Stimulated activated CD8-positive, alpha-beta memory T cell treated with anti-CD3 and anti-CD28 coated beads, Interleukin-2, amount 100 ng/mL, for 48 hours (primary cell): ENCODE measurements at places on chromosomes 5 and 9.

- DNase-seq: no peak
Measured at GRCh38 chr9:98185021-98185567, 7.3 kb downstream of the CORO2A start.

GRCh38 chr5:84437673-84438315 is 53.1 kb upstream of the EDIL3 start:
- DNase-seq: no peak

DNA sequence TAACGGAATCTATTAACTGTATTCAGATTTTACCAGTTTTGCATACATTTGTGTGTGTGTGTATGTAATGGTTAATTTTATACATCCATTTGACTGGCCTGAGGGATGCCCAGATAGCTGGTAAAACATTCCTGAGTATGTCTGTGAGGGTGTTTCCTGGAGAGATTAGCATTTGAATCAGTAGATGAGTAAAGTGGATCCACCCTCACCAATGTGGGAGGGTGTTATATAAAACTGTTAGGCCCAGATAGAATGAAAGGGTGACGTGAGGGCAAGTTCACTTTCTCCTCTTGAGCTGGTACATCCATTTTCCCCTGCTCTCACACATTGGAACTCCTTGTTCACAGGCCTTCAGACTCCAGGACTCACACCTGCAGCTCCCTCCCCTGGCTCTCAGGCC is 88.7 kb downstream of the EMB start:
- no peak for DNase-seq

DNA sequence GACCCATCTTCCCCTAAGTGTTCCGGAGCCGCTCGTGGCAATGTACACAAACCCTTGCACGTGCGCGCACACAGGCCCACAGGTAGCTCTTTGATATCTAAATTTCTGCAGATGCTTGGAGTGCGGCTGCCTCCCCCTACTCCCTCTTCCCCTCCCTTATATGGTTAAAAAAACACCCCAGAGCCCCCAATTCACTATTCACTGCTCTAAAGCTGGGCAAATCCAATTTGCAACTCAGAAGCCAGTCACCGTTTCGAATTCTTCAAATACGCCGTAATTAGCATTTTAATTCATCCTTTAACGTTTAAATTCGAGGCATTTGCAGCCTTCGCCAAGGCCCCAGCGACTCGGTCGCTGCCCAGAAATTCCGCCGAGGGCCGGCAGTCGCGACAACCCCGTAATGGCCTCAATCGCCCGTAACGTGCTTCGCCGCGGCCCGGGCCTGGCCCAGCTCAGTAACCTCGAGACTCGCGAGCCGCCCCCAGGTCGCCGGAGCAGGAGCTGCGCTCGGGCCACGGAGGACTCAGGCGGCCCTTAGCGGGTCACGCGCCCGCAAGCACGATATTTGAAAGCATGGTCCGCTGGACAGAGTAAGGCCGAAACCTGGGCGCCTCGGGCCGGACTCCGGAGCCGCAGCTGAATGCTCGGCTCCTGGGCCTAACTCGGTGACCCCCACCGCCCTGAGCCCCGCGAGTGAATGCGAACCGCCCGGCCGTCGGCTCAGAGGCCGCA is 1.3 kb downstream of the IRX2 start:
- no peak for DNase-seq

- DNase-seq: no peak
Measured at GRCh38 chr9:9855177-9856078, 757.4 kb downstream of the PTPRD start.

- DNase-seq: no peak
Measured at GRCh38 chr5:134840811-134841210, 5.0 kb upstream of the C5orf24 start.

DNA sequence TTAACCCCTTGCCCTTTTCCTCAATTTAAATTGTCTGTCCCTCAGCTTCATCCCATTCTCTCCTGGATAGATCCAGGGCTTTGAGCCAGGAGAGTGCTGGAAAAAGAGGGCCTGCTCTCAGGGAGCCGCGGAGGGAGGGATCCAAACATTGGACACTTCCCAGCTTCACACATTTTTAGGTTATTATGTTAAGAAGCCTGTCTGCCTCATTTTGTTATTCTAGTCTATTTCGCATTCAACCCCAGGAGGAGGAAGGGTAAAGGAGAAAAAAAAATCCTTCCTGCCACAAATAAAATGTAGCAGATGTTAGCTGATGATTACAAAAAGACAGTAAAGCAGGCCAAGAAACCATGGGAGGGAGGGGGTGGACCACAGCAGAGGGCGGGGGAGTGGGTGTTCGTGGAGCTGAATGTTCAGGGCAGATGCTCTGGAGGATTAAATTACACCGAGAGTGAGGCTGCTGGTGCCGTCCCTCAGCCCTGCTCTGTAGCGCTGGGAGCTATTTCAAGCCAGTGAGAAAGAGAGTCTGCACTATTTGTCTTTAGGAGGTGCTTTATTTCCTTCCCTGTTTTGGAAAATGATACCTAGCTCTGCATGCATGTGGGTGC is 60.6 kb upstream of the ZFR start:
- no peak for DNase-seq

DNA sequence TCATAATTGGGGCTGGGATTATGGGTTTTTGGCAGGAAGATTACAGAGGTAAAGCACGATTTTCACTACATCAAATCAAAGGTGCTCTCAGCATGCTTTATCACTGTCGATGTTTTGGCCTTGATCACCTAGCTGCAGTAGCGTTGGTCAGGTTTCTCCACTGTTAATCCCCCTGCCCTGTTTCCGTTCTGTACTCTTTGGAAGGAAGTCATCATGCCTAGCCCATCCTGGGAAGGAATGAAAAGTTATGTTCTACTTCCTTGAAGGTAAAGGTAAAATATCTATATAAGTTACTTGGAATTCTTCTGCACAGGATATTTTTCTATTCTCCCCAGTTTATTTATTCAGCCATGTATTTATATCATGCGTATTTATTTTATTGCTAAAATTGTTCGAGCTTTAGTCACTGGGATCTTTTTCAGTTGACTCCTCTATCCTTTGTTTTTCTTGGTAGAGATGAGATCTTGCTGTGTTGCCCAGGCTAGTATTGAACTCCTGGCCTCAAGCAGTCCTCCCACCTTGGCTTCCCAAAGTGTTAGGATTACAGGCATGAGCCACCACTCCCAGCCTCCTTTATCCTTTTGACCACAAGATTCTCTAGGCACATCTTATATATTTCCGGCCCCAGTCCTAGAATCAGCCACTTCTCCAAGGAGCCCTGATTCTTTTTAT is 25.3 kb downstream of the FAF2 start:
- no peak for DNase-seq

DNA sequence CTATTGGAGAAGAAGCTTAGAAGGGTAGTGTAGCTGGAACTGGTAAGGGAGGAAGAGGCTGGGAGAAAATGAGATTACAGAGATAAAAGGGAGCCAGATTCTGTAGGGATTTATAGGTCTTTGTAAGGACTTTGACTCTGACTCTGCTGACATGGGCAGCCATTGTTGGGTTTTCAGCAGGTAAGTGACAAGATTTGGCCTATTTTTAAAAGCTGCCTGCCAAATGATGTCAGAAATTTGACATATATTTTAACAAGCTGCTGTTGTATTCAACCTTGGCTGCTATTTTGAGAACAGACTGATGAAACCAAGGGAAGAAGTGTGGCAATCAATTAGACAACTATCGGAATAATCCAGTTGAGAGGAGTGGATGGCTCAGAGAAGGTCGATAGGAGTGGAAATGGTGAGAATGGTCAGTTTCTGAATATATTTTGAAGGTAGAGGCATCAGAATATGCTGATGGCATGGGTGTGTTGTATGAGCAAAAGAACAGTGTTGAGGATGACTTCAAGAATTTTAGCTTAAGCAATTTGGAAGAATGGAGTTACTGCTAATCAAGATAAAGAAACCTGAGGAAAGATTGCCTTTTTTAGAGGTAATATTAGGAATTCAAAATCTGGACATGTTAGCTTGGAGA is 56.8 kb downstream of the KCTD16 start:
- DNase-seq: no peak

DNA sequence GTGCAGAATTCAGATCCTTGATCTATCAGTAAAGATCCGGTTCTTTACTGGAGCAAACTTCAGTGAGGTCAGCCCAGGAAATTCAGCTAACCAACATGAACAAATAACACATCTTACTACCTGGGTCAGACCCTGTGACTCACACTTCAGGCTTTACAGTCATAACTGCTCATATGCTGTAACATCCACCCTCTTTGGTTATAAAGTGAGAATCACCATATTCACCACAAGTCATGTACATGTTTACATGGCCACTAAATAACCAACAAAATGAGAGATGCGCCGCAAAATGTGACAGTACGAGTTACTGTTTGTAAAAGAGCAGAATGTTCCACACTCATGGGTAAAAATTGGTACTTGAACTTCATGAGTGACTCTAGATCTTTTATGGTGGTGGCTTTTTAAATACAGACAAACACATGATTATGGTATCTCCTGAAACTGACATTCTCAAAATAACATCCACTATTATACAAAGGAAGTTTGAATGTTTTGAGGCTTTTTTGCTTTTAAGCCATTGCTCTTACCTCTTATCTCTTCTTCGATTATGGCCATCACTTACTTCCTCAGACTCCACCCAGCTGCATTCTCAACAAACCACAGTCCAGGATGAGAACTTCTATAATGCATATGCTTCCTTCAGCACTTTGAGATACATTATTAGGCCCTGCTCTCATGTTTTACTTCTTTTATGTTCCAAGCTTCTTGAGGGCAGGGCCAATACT is 516.6 kb downstream of the RAB3C start:
- no peak for DNase-seq

DNA sequence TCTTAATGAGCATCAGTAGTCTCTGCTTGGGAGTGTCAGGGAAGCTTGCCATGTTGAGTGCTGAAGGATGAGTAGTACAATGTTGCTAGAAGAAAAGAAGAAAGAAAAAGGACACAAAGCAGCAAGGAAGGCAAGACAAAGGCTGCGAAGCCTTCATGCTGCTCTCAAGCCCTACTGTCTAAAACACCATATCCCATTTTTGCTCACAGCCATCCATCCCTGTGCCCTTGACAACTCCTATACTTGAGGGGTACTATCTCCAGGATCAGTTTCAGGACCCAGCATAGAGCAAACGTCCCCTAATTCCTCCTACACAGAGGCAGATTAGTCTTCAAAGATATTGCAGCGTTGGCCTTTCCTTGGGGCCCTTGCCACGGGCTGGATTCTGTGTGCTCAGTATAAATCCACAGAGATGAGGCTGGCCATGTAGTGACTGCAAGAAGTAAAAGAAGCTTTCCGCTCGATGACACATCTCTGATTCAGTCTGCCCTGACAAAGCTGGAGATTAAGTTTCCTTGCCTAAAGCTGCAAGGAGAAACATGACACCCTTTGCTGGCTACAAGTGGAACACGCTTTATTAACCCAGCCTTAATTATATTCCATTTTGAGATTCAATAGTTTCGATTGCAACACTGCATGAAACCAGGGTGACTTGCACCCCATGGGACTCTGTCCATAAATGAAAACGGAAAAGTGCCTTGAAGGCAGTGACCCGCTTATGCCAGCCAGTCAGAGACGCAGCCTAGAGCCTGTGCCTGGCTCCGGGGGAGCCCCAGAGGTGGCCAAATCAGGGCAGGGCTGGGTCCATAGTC is 304.6 kb downstream of the ACTL7B start:
- DNase-seq: no peak

GRCh38 chr5:168591302-168592013 is 12.3 kb upstream of the PANK3 start:
- no peak for DNase-seq

DNA sequence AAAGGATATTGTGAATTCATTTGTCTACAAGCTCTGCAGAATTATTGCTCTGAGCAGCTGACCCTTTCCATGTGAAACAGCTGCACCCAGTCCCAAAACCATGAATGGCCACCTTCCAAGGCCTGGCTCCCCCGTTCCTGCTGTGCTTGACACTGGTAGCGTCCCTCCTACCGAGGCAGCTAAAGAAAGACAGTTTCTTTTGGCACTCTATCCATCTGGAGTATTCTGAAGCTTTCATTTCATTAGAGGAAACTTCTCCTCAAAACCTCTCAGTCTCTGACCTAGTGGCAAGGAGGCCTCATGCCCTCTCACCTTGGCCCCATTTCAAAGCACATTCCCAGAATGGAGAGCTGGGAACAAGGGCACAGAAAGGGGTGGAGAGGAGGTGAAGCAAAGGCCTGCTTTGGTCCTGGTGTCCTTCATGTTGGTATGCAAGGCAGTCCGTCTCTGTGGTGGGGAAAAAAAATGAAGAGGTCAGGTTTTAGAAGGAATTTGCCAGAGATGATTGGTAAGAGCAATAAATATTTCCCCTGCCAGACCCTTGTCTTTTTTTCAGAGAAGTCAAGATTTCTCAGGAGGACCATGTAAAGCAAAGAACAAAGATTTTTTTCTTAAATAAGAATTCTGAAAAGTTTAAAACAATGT is 232.0 kb downstream of the RFK start:
- no peak for DNase-seq

DNA sequence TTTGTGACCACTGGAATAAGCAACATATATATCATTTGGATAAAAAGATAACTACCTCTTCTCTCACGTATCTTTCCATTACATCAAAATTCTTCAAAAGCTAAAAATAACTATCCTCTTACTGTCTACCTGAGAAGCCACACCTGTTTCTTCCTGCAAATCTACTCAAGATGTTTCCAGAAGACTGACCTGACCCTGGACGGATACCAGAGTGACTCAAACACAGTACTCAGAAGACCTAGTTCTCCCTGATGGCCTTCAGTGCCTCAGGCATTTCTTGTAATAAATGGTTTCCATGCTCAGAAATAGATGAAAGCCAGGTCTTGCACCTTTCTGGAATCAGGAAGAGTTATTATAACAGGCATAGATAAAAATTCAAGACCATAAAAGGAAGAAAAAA is 245.9 kb upstream of the PIK3R1 start:
- no peak for DNase-seq

- no peak for DNase-seq
Measured at GRCh38 chr5:133480366-133480765, 132.0 kb downstream of the FSTL4 start.

- DNase-seq: no peak
Measured at GRCh38 chr5:99674101-99674500, 745.3 kb upstream of the CHD1 start.

DNA sequence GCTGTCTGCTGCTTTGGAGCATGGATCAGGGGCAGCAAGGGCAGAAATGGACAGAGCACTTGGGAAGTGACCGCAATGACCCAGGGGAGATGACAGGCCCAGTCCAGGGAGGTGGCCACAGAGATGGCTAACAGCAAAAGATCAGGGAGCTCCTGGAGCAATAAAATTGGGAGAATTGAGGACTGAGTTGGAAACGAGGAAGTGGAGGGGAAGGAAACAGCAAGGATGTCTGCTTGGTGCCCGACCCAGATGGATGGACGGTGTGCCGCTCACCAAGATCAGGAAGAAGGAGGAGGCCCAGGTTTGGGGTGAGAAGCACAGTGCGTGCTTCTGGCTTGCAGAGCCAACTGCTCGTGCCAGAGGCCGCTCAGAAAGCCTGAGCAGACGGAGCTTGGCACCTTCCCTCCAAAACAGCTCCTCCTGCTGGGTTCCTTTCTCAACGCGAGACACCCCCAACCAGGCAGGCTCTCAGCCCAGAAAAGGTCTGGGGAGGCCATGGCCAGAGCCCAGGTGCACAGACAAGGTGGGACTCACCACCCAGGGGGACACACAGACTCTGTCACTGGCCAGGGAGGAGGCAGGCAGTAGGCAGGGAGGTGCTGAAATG is 1.7 kb upstream of the SLC34A1 start:
- DNase-seq: no peak

GRCh38 chr5:13972029-13972428 is 27.5 kb upstream of the DNAH5 start:
- no peak for DNase-seq

- no peak for DNase-seq
Measured at GRCh38 chr5:2260211-2261003, 377.7 kb upstream of the IRX4 start.
